ENCODE measurements at places on chromosomes 1 and 21.

DNA sequence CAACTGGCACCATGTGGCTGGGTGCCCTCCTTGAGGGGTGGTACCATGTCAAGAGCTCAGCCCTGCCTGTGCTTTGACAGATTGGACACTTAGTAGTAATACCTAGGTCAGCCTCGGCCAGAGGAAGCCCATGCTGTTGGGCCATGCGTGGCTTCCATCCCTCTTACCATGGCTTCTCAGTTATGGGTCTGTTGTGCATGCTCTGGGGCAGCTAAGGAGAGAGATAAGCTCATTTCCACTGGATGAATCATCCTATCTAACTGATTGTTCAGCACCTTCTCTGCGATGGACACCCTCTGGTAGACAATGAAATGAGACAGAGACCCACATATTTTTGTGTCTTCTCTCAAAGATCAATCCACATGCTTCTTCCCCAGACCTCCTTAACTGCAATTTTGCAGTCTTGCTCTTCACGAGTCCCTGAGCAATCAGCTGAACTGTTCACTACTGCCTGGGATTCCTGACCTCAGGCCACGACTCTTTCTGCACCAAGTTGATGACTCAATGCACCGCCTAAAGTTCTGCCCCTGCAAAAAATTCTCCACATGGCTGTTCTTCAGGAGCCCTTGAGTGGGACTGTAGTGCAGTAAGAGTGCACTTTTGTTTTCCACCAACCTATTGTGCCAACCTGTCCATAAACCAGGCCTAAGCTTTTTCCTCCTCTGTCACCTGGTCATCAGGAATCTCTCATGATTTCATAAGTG, 6.9 kb upstream of the TRIM62 start:
- DNase-seq: no peak

DNA sequence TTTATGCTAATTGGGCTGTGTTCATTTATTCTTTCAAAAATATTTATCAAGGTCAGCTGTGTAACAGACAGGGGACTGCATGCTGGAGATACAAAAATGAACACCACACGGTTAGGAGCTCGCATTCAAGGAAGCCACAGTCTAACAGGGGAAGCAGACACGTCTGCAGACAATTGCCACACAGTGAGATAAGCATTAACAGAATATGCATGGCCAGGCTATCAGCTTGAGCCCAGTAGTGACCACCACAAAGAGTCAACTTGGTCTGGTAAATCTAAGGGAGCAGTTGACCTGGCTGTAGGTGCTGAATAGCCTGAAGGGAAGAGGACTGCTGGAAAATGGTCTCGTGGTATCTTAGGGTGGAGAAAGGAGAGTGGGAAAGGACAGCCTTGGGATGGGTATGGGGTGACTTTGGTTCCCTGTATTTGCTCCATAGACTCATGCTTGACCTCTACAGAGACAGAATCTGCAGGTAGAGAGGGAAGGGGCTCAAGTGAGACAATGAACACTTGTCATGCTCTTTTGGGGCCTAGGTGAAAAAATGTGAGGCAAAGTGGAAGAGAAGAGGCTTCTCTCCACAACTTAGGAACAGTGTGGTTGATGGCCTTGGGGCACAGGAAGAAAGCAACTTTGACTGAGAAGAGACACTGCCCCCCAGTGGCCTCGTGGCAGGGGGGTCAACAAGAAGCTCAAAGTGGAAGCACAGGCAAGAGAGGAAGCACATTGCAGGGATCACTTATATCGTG, 7.6 kb upstream of the NPL start:
- DNase-seq: peak; percentile 45

- no peak for DNase-seq
These were observed 267.8 kb upstream of the FMN2 start for GRCh38 chr1:239823852-239824251.

DNA sequence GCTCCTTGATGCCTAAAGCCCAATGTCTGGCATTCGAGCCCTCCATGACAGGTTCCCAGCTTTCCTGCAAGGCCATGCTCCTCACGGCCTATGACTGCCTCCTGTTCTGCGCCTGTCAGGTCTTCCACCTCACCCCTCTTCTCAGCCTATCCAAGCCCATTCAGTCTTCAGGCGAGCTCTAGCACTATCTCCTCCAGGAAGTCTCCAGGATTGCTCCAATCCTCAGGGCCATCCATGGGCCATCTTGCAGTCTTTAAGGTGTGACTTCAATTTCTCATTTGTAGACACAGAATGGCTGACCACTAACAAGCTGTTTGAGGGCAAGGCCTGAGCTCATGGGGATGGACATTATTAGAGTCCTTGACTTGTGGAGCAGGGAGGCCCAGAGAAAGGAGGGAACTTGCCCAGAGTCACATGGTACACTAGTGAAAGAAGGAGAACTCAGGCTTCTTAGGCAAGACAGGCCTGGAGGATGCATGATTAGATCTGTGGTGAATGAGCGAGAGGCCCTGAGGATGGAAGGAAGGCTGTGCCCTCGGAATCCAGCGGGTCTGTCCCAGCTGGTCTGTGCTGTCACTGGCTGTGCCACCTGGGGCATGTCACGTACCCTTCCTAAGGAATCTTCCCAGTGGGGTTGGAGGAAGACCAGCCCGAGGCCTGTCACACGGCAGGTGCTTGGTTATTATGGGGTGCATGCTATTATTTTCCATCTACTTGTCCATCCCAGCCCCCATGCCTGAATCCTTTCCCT, 1.2 kb upstream of the ACOT11 start:
- DNase-seq: no peak

GRCh38 chr1:86061551-86061990, 95.0 kb downstream of the COL24A1 start:
- DNase-seq: no peak

DNA sequence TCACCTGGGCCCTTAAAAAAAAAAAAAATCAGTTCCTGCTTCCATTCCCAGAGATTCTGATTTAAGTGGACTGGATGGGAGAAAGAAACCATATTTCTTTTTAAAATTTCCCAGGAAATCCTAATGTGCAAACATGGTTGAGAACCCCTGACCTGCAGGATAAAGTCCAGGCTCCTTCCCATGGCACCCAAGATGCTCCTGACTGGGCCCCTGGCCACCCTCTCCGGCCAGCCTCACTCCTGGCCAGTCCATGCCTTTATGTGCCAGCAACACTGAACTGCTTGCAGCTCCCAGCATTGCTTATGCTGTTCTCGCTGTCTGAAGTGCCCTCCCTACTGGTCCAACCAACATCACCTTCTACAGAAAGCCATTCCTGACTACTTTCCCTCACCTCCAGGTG, 93.9 kb downstream of the TEX35 start:
- DNase-seq: no peak

DNA sequence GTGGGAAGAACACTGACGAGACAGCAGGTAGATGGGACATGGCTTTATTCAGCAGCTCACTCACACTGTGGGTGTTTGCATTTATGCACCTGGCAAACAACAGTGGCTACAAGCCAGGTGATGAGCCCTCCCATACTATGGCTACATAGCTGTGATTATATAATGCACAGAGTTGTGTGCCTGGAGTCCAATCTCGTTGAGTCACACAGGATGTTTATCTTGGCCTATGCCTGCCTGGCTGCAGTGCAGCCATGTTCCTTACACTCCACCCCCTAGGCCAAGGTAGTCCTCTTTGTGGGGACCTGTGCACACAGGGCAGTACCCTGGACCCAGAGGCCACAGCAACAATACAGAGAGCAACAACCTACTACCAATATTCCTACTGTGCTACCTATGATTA, 1643.8 kb downstream of the MRPL39 start:
- DNase-seq: peak; percentile 84
